GDM1 (cell line): ENCODE measurements at places on chromosomes 3 and 15.

DNA sequence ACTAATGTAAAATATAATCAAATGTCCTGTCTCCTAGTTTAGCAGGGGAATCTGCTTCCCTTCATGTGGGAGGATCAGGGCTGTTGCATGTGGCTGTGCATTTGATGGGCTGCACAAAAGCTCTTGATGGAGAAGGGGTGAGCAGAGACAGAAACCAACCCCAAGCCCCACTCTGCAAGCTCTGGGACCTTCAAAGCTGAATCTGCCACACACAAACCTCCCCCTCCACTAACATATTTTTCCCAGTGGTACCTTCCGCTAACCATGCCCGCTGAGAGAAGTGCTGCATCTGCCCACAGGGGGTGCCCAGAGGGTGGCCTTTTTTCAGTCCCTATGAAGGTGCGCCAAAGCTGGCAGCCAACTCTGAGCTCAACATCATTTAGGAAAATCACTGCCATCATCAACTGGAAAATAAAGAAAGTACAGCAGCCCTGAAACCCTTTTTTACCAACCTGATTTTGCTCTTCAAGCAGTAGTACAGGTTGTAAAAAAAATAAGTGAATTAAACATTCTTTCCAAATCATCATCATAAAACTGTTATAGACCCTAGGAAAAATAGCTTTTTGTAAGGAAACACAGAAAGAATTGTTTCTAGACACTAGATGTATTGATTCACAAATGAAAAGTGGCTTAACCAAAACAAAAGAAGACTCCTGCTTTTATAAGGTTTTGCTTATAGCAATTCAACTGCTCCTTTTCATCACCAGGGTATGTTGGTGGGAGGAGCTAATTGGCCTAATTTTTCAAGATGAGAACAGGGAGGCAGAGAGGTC is 97.0 kb downstream of the HHLA2 start:
- DNase-seq: no peak

DNA sequence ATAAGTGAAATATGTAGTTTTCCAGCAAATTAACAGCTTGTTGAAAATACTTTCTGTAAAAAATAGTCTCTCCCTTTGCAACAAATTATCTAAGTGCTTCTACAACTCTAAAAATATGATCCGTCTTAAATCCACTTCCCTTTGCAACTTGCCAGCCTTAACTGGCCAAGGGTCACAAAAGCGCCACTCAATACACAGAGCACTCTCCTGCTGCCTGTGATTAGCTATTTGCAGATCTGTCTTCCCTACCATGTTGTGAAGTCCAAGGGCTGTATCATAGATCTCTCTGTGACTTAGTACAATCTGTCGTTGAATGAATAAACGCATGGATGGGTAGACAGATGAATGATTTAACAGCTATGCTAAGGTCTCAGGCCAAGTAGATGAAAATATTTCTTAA is 76.2 kb downstream of the ITGB5 start:
- no peak for DNase-seq

DNA sequence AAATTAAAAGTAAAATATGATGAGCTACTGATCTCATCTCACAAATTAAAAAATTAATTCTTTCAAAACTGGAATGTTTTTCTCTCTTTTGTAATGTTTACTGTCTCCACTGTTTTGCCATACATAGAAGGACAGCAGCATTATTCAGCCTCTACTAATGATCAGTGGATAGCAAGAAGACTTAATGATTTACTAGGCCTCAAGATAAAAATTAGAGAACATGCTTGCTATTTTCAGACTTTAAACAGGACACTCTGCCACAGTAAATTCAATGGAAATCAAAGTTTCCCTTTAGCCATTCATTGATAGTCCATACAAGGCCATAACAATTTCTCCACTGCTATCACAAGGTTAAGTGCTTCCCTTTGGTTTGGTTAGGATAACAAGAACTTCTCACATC is 129.4 kb downstream of the TMCC1 start:
- no peak for DNase-seq

DNA sequence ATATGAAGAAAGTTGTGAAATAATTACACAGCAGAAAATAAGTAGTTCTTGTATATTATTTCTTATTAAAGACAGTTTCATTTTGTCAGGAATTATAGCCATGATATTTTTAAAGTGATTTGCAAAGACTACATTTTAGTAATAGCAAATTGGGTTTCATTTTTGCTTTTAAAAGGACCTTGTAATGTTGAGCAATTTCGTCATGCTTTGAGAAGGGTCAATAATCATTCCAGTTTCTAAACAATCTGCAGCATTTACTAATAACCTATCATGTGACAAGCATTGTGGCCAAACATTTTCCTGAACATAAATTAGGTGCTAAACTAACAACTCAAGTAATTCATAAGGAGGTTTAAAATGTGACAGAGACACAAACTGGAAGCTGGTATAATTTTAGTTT is 214.4 kb upstream of the CBLB start:
- no peak for DNase-seq

DNA sequence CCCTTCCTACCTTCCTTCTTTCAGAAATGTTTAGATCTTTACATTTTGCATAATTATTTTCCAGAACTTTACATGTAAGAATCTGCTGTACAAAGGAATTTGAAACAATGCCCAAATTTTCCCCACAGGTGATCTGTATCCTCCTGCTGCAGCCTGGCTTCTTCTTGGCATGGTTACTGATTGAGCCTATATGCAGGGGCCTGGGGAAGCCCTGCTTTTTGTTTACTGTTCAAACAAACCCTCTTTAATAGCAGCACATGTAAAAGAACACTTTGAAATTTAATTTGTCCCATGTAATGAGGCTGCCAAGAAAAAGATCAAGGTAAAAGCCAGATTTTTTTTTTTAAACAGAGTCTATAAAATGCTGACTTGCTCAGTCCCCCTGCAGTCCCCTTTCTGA is 432.2 kb downstream of the TUSC7 start:
- no peak for DNase-seq

GRCh38 chr3:128269006-128269775 is 115.9 kb downstream of the EEFSEC start:
- DNase-seq: no peak

GRCh38 chr3:18559331-18559842 is 134.2 kb upstream of the SATB1 start:
- peak; percentile 27 for DNase-seq

DNA sequence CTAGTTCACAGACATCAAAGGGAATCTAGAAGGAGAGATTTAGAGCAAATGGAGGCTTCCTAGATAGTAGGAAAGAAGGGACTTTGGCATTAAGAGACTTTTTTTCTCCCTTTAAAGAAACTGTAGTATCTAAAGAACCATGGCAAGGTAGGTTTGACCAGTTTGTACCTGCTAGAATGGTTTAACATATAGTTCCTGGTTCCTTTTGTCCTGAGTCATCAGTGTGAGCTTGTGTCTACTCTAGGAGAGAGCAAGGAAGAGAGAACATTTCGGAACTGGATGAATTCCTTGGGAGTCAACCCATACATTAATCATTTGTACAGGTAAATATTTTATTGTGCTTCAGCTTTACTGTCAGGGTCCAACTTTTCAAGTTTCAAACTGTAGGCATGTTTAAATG is 29.6 kb upstream of the TRPC1 start:
- DNase-seq: no peak

- no peak for DNase-seq
Observed at GRCh38 chr3:87498358-87499080, 222.1 kb upstream of the POU1F1 start.
